ENCODE measurements at places on chromosomes 12 and 14.

- DNase-seq, result peak; percentile 36
Measured at GRCh38 chr12:96720363-96720705, 186.7 kb upstream of the NEDD1 start.

- DNase-seq, result no peak
Measured at GRCh38 chr12:65665817-65666216, 158.5 kb upstream of the HMGA2 start.

GRCh38 chr14:55580470-55581341 lies 699 bp downstream of the KTN1 start:
- DNase-seq, result peak; percentile 70

DNA sequence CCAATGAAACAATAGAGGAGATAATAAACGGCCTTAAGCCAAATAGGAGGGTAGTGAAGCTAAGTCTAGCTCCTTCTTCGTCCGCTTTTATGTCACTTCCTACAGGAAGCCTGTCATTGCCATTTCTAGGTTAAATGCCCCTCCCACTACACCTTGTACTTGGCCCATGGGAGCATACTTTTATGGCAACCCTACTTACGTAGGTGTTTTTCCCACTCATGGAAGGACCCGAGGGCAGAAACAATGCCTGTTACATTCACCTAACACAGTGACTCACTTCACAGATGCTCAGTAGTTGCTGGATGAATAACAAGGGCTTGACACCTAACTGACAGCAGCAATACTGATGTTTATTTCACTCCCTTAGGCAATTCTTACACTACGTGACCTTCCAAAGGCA lies 44.5 kb downstream of the ALKBH1 start:
- no peak for DNase-seq

GRCh38 chr14:98964171-98964570 lies 307.8 kb downstream of the BCL11B start:
- DNase-seq, result no peak

GRCh38 chr12:121740847-121741246 lies 28.3 kb downstream of the TMEM120B start:
- no peak for DNase-seq

DNA sequence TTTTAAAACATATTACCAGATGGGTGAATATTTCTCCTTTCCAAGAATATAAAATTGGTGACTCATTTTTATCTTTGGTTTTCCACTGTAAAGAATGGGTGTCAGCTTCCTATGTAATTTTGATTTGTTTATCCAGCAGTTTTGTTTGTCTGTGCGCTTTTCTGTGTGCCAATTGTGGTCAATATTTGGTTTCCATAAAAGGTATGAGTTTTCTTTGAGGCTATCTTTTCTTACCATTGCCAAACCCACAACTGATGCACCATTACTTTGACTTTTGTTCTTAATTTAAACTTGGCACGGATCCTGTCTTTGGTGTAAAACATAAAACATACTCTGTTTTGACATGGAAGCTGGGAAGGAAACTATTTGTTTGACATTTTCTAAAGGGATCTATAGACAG lies 78.8 kb upstream of the NAV3 start:
- no peak for DNase-seq

DNA sequence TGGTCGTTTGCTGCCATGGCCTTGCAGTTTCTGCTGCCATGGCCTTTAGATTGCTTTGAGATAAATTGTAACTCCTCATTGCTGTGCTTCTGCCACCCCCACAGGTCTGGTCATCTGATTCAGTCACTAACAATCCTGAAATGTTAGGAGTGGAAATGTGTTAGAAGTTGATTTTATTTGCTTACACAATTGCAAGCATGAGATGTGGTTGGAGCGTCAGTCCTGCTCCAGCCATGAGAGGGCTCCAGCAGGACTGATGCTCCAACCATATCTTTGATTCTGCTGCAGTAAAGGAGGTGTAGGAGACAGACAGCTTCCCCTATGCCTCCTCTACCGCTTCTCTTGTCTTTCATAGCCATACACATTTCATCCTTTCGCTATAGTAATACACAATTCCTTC lies 226.8 kb upstream of the RGS6 start:
- no peak for DNase-seq

DNA sequence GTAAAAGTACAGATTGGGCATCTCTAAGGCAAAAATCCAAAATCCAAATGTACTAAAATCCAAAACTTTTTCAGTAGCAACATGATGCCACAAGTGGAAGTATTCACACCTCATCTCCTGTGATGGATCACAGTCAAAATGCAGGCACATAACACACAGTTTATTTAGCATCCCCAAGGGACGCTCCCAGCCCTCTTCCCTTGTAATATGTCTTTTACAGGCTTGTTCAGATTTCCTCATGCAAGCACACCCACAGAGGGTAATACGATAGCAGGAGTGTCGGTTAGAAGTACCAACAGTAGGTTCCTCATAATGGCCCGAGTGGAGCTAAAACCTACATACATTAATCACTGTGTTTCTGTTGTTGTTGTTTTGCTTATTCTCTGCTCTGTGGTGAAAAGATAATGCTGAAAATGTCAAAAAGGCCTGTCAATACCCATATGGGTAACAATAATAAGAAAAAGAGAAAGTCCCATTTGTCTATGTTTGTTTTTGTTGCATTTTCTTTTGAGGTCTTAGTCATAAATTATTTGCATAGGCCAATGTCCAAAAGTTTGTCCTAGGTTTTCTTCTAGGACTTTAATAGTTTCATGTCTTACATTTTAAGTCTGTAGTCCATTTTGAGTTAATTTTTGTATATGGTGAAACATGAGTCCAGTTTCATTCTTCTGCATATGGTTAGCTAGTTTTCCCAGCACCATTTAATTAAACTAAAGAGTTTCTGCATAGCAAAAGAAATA lies 133.1 kb downstream of the LRIG3 start:
- no peak for DNase-seq

DNA sequence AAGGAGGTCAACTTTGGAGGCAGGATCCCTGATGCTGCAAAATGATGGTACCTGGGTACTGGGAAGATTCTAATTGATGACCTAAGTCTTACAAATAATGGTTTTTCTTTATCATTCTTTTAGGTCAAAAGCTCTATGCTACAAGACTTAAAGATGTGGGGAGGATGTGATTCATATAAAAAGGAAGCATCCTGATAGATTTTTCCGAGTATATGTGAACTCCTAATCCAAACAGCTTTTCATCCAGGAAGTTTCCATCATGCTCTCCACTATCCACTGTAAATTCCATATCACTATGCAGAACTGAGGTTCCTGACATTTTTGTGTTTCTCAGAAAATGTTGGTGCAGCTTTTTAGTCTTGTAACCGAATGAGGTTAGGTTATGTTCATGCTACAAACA lies 293.2 kb downstream of the PAWR start:
- DNase-seq, result no peak

- DNase-seq, result no peak
Measured at GRCh38 chr12:45435945-45436710, 220.2 kb downstream of the ANO6 start.

DNA sequence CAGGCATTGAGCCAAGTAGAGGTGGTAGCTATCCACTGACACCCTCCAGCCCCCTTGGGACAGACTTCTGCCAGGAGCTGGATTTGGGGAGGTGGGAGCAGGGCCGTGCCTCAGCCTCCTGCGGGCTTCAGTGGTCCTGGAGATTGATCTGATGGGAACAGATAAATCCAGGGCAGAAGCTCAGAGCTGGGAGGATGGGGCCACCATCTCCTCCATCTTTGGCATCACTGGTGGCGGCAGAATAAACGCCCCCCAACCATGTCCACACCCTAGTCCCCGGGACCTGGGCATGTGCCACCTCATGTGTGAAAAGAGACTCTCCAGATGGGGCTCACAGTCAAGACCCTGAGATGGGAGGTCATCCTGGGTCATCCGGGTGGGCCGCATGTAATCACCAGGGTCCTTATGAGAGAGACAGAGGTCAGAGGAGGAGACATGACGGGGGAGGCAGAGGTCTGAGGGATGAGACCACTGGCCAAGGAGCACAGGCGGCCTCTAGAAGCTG lies 209.6 kb upstream of the RTL1 start:
- DNase-seq, result no peak

GRCh38 chr12:124814741-124815613 lies 48.7 kb downstream of the SCARB1 start:
- DNase-seq, result no peak

DNA sequence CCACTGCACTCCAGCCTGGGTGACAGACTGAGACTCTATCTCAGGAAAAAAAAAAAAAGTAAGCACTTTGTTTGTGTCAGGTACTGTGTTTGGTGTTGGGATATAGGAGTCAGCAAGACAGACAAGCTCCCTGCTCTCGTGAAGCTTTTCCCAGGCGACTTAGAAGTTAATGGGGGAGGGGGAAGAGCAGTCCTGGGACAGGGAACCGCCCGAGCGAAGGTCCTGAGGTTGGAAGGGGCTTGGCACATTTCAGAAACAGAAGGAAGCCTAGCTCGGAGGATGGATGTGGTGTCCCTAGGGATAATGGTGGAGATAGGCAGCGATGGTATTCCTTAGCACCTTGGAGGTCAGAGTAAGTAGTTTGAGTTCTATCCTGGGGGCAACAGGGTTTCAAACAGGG lies 8.5 kb upstream of the COX6A1 start:
- no peak for DNase-seq

Data from GM13976 (cell line).